T-helper 2 cell (primary cell): ENCODE measurements at places on chromosomes 16 and 17.

GRCh38 chr17:19495828-19496528, 37.7 kb upstream of the SLC47A1 start:
- no peak for DNase-seq

DNA sequence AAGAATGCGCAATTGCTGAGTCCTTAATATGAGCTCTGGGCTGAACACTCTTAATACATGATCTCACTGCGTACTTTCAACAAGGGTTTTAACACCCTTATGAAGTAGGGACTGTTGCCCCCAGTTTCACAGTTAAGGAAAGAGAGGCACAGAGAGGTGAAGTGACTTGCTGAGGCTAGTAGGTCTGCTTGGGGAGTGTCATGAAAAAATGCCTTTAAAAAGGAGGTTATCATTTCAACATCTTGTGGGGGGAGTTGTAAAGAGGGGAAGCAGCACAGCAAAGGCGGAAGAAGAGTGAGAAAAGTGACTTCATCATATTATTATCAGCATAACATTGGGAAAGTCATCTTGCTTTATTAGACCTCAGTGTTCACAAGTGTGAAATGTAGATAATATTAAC, 2.1 kb downstream of the CCL4L2 start:
- DNase-seq, result peak; percentile 2

DNA sequence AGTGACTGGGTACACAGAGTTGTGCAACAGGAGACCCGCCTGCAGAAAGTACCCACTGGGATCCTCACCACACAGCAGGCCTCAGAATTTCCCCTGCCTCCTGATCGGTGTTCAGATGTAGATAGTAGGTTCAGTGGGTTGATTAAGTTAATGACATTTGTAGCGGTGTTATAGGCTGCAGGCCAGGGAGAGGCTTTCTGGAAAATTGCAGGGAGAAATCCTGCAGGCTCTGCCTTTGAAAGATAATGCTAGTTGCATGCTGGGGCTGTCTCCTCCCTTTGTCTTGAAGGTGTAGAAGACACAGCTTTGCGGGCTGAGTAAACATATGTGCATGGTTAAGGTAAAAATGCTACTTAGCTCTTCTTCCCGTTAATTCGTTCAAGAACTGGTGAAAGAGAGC, 406.3 kb upstream of the RBFOX1 start:
- no peak for DNase-seq

- no peak for DNase-seq
Observed at GRCh38 chr16:55496509-55497145, 12.2 kb upstream of the LPCAT2 start.

GRCh38 chr17:222172-222571, 40.7 kb upstream of the DOC2B start:
- DNase-seq, result no peak

DNA sequence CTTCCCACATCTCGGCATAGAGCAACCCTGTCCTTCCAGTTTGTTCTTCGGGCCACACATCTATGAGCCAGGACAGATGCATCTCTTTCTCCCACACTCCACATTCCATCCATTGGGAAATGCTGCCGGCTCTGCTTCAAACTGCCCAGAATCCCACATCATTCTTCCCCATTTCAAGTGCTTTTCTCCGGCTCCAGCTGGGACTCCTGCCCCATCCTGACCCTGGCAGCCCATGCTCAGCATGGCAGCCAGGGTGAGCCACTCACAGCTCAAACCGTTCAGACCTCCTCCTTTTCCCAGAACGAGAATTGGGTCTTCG, 132.8 kb upstream of the SDK2 start:
- DNase-seq, result no peak
